ENCODE measurements at places on chromosomes 3 and 15.
A peak's percentile ranks its signal among the peaks of the same experiment; 100 is the strongest.

DNA sequence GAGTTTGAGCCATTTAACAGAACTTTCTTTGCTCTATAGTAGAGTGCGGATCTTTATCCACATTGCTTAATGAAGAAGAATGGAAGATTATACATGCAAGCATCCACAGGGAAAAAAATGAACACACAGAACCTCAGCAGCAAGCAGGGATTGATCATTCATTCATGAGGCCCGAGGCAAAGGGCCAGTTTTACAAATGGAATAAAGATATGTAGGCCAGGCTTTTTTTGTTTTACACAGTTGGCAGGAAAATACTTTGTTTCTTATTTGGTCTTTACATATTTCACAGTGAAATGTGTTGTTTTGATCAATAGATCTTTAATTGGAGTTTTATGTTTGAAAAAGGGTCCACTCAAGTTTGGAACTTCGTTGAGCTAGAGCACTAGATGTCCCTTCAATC, 117.5 kb downstream of the LRTM1 start:
- DNase-seq, result no peak

DNA sequence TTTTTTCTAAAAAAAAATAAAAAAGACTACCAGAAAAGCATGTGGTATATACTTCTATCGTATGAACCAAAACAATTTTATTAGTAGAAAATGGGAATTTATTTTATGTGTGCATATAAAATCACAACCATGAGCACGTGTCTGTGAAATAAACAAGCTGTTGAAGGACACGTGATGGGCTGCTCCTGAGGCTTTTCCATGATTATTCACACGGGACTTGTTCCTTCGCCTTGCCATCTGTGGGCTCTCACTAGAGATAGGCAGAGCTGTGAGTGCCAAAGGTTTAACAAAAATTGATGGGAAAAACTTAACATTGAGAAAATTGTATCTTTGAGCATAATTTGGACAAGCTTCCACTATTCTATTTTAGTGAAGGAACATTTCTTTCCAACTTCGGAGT, 12.4 kb upstream of the ETV5 start:
- no peak for DNase-seq

GRCh38 chr3:2837239-2837638, 272.9 kb downstream of the IL5RA start:
- no peak for DNase-seq

DNA sequence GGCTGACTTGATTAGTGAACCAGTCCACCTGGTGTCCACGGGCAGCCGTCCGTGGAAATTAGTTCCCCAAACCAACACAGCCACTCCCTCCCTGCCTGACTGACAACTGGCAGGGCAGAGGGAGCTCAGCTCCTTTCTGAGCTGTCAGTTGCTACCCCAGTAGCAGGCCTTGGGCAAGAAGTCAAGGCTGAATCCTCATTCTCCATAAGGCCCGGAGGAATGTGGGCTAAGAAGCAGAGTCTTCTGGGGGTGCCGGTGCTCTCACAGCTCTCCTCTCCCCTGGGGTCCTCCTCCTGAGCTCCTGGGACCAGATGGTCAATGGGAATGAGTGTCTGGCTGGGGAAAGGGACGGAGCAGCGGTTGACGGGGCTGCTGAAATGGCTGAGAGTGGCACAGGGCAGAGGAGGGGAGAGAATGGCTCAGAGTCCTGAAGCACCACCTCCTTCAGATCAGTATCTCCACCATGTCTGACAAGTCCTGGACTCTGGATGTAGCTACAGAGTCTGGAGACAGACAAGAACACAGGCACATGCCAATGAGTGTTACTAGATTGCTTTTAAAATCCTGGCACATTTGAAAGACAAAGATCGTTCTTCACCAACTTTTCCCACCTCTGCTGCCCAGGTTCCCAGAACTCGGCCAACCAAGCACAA, 16.9 kb downstream of the AMOTL2 start:
- DNase-seq, result no peak

DNA sequence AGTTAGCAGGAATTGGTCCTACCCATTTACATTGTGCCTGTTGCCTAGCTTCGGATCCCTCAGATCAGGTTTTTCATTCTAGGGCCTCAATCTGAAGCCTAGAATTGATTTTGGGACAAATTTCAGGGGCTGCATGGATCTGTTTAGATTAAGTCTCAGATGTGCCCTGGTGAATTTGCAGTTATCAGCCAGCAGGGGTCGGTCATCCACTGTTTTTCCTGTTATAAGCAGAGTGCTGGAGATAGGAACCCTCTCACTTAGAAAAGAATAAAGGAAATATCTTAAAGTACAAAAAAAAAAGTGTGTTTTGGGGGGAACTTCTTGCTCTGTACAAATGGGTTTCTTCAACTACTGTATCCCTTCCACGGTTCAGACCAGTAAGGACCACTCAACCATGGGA, 212.5 kb downstream of the BCHE start:
- no peak for DNase-seq

DNA sequence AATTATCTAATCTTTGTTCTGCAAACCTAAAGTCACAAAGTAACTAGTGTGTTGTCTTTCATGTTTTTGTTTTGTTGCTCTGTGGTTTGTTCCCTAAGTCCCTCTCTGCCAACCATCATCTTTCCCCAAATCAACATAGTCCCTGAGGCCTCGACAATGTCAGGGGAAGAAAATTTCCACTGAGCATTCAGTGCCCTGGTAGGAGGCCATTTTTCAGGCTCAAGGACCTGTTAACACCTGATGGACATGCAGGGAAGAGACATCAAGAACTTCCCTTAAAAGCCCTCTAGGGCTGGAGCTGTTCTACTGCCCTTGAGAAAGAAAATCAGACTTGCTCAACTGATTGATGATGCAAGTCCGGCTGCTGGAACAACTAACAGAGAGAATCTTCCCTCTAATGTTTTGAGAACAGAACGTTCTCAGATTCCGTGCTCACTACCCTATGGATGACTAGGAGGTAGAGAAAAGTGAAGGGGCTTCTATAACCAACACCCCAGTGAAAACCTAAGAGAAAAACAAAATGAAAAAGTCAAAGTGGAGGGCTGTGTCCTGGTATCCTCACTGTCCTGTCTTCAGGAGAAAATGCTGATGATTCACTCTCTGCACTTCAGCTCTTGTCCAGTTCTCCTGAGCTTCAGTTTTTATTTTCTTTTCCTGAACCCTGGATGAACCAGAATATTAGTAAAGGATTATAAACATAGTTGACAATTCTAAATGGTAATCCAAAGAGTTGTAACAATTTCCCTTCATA, 373.1 kb downstream of the FOXP1 start:
- DNase-seq, result no peak

GRCh38 chr15:53522991-53523390, 236.5 kb downstream of the WDR72 start:
- DNase-seq, result no peak

DNA sequence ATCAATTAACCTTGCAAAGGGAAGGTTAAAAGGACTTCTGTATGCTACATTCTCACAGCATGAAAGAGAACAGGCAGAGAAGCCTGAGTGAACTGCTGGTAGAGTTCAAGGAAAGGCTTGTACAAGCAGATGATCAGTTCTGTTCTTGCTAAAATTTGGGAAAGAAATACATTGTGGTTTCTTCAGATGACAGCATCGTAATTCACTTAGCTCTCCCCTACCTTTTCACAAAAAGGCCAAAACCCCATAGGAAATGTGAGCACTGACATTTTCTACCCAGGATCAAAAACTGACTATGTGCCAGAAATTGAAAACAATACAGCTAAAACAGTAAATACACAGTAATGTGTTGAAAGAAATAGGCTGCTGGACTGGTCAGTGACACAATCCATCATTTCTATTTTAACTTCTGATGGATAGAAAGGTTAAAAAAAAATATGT, 216.4 kb downstream of the DPH6 start:
- no peak for DNase-seq

DNA sequence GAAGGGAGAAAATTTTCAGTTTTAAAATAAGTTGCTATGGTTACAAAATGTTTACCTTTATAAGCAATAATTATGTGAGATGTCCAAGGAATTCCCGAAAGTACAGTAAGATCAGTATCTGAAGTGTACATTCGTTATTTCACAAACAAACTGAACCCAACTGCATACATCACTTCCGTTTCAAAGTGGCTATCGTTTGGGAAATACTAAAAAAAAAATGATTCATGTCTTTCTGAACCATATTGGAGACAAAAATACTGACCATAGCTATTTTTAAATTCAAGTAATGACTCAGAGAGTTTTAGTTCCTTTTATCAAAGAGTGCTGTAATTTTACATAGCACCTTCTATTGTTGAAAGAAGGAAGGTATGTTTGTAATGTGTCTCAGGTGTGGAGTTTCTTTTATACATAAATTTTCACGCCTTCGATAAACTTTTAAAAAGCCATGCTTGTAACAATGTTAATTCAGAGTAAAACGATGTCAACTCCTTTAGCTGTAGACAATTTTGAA, 8.0 kb upstream of the ANKRD28 start:
- DNase-seq, result no peak

DNA sequence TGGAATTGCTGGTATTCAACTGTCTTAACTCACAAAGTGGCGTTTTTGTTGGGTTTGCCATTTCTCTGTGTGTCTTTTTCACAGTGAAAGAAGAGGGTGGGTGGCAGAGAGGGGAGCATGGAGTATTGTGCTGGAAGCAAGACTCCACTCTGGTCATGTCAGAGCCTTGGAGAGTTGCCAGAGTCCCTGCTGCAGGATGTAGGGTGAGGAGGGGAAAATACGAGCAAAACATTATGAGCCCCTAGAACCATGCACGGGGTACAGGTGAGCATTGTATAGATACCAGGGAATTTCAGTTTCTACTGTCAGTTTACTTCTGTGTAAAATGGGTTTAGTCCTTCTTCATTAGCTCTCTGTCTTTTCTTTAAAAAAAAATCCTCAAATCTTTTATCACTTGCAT, 249.9 kb downstream of the CACNA2D3 start:
- DNase-seq, result no peak

DNA sequence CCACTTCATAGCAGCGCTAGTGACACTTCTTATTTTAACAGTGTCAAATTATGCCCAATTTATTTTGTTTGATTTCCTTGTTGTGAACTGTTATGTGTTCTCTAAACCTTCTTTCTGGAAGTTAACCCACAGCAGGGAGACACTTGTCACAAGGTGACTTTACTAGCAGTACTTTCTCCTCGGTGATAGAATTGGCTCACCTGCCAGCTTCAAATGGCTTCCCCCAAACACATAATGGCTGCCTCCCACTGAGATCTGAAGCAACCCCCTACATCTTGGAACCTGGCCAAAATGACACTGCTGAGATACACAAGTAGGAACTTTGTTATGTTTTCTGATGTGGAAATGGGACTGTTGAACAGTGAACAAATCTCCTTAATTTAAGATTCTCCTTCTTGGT, 238.8 kb upstream of the DPH6 start:
- DNase-seq, result no peak

DNA sequence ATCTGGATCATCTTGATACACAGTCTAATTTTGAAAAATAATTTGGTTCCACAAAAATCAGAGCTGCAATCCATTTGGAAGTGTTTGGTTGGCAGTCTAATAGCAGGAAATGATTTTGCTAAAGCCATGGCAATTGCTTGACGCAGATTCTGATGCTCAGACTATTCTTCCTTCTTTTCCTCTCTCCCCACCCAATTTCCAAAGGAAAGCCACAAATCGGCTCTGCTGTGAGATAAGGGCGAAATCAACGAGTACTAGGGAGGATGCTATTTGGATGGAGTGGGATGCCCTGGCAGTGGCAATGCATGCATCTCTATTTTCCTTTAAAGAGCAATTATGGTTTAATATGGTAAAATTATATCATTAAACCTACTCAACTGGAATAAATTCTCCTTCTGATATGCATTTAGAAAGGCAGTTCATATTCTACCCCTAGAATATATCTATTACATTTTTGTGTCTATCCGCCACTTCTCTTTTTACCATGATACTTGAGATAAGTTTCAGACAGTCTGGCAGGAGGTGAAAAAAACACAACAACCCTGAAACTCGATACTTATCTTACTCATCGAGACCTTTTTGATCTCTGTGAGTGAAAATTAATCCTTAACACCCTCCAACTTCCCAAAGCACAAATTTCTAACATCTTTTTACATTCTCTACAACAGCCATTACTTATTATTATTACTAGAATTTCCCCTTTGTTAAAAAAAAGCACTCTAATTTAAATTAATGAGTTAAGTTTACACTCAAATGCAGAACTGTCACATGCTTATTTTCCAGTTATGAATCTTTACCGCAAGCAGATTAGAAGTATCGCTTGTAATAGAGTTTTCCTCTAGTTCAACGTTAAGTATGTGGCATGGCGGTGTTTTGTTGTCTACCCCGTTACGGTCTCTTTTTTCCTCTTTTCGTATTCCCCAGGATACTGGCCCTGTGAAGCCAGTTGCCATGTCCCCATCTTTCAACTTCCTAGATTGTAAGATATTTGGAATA, 433.3 kb downstream of the FOXP1 start:
- DNase-seq, result peak; percentile 38

DNA sequence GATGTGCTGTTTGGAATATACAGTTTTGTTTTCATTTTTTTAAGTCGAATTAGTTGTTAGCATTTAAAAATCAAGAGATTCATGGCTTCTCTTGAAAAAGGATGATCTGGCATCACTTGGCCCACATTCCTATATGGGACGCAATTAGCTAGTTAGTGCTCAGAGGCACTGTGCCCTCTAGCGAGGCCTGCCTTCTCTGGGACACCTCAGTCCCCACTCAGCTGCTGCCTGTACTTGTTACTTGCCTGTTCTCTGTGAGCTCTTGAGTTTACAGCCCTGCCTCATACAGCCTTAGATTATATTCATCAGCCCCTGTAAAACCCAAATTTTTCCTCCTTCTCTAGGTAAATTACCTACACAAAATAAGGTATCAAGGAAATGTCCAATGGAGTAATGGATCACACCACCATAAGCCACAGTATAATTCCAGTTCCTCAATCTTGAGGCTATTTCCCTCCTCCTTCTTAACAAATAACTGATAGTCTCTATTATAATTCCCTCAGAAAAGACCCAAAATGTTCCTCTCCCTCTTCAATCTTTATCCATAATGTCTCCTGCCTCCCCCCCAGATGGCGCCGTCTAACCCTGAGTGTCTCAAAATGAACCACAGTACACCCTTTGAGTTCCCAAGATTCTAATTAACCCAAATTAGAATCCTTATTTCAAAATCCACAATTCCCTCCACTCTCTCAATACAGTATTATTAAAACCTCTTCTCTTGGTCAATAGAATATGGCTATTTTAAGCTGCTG, 2.7 kb downstream of the ZMAT3 start:
- peak; percentile 46 for DNase-seq

GRCh38 chr15:60844511-60845174, 365.7 kb upstream of the ICE2 start:
- peak; percentile 55 for DNase-seq

DNA sequence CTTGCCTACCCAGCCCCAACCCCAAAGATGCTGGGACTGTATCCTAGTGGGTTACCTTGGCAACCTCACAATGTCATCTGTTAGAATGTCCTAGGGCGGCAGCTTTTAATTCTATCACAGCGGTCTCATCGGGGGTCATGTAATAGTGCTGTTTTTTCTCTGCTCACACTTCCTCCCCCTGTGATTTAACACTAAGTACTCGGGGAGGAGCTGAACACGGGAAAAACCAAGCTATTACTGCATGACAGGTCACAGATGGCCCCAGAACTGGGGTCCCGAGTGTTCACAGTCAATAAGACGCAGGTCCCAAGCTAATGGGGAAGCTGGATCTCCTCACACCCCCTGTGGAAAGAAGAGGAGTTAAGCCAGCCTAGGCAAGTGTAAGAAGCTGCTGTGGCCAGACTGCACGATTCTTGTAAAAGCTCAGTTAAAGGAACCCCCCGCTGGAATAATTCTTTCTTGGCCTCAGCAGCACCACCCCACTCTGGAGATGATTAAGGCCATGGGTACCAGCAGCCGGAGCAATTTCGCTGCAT, 2.5 kb upstream of the RFTN1 start:
- DNase-seq, result peak; percentile 59
